ENCODE measurements at places on chromosomes 2 and 18. TPM values are rescaled to one million over a fixed set of nuclear protein-coding genes. Genes with fewer than 3 reads are reported as not detected.

- H3K36me3 ChIP-seq, result no peaks in the 10 kb centered on the region
- H3K4me3 ChIP-seq, result no peak overlapping the region
Measured at GRCh38 chr18:35507623-35508022, 9.9 kb upstream of the INO80C start.

GRCh38 chr2:203578759-203579643 is 43.9 kb upstream of the RAPH1 start:
- no peak overlapping the region for H3K4me3 ChIP-seq
- H3K36me3 ChIP-seq, result no peaks in the 10 kb centered on the region
- no peak for DNase-seq
- H3K27ac ChIP-seq, result peak overlapping the region; percentile 82

DNA sequence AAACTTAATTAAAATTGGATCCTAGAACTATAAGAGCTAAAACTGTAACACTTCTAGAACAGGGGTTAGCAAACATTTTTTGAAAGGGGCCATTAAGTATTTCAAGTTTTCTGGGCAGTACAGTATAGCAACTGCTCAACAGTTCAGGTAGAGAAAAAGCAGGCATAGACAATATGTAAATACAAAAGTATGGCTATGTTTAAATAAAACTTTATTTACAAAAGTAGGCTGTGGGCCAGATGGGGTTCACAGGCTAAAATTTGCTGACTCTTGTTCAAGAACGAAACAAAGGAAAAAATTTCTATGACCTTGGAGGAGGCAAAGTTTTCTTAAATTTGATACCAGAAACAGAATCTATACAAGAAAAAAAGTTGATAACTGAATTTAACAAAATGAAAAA is 114.5 kb downstream of the MEMO1 start:
- no peaks in the 10 kb centered on the region for H3K4me1 ChIP-seq
- no peak overlapping the region for H3K27ac ChIP-seq
- no peaks in the 10 kb centered on the region for H3K27me3 ChIP-seq
- H3K4me3 ChIP-seq, result no peak overlapping the region
- no peaks in the 10 kb centered on the region for H3K36me3 ChIP-seq

The MYO7B gene
- total RNA-seq, result not detected

- H3K4me3 ChIP-seq, result no peak overlapping the region
- DNase-seq, result no peak
- H3K27ac ChIP-seq, result no peak overlapping the region
- peaks cover 84% of the 10 kb centered on the region for H3K36me3 ChIP-seq
Measured at GRCh38 chr18:54284981-54285785, 15.9 kb downstream of the POLI start.

The IL18RAP gene
- total RNA-seq, result not detected

The SPDYA gene
- total RNA-seq, result 1.4 TPM

DNA sequence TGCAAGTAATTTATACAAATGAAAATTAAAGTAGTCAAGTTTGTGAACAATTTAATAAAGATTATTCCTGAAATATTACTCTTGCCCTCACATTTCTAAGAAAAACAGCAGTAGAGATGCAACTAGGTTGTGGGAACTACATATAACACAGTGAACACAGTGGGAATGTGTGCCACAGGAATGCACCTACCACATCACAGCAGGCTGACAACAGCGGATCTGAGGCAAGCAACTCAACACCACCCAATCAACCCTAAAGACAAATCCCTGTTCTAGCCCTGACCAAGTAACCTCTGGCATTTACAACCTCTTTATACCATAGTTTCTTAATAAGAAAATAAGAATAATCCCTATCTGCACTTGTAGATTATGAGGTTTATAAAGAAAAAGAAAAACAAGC is 23.4 kb downstream of the MBOAT2 start:
- no peaks in the 10 kb centered on the region for H3K27me3 ChIP-seq
- H3K4me3 ChIP-seq, result no peak overlapping the region
- no peak overlapping the region for H3K27ac ChIP-seq
- DNase-seq, result no peak
- H3K36me3 ChIP-seq, result no peaks in the 10 kb centered on the region

The RTP5 gene
- 0.12 TPM for total RNA-seq

DNA sequence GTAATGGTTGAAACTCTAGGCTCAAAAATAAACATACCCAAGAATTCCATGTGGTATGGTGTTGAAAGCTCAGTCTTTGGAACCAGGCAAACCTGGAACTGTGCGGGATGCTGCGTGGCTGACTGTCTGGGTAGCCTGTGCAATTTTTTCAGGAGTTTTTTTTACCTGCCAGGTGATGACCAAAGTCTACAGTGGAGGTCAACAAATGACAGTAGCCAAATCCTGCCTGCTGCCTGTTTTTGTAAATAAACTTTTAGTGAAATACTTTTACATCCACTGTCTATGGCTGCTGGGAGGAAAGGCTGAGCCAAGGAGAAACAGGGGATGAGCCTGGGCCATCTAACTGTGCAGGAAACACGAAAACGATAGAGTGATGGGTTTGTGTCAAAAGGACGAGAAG is 240.6 kb downstream of the PIEZO2 start:
- no peaks in the 10 kb centered on the region for H3K4me1 ChIP-seq
- no peak for DNase-seq
- no peaks in the 10 kb centered on the region for H3K36me3 ChIP-seq
- H3K27me3 ChIP-seq, result no peaks in the 10 kb centered on the region
- H3K4me3 ChIP-seq, result no peak overlapping the region

The DSC2 gene
- total RNA-seq, result 393 TPM

The MAPK4 gene
- 1.0 TPM for total RNA-seq

GRCh38 chr2:210617318-210617717 is 60.9 kb downstream of the CPS1 start:
- H3K27me3 ChIP-seq, result no peaks in the 10 kb centered on the region
- H3K4me3 ChIP-seq, result no peak overlapping the region
- H3K36me3 ChIP-seq, result no peaks in the 10 kb centered on the region
- no peak for DNase-seq
- H3K27ac ChIP-seq, result no peak overlapping the region

The CNOT9 gene
- 42.5 TPM for total RNA-seq

DNA sequence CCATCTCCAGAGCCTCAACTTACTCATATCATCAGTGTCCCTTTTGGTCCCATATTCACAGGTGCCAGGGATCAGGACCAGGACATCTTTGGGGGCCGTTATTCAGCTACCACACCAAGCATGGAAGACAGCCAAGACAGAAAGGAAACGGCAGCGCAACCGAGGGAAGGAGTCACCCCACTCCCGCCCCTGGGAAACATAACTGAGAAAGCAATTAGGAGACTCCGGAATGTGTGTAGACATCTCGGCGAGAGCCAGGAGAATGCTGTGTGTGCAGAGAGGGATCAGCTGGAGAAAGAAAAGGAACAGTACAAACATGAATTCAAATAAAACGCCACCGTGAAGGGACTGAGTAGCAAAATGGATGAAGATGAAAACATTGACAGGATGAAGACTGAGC is 13.4 kb upstream of the BOK start:
- no peaks in the 10 kb centered on the region for H3K36me3 ChIP-seq
- H3K27me3 ChIP-seq, result peaks cover 73% of the 10 kb centered on the region
- H3K4me1 ChIP-seq, result peaks cover 45% of the 10 kb centered on the region
- peak overlapping the region; percentile 17 for H3K27ac ChIP-seq
- DNase-seq, result no peak
- no peak overlapping the region for H3K4me3 ChIP-seq

The PIEZO2 gene
- 2.1 TPM for total RNA-seq

DNA sequence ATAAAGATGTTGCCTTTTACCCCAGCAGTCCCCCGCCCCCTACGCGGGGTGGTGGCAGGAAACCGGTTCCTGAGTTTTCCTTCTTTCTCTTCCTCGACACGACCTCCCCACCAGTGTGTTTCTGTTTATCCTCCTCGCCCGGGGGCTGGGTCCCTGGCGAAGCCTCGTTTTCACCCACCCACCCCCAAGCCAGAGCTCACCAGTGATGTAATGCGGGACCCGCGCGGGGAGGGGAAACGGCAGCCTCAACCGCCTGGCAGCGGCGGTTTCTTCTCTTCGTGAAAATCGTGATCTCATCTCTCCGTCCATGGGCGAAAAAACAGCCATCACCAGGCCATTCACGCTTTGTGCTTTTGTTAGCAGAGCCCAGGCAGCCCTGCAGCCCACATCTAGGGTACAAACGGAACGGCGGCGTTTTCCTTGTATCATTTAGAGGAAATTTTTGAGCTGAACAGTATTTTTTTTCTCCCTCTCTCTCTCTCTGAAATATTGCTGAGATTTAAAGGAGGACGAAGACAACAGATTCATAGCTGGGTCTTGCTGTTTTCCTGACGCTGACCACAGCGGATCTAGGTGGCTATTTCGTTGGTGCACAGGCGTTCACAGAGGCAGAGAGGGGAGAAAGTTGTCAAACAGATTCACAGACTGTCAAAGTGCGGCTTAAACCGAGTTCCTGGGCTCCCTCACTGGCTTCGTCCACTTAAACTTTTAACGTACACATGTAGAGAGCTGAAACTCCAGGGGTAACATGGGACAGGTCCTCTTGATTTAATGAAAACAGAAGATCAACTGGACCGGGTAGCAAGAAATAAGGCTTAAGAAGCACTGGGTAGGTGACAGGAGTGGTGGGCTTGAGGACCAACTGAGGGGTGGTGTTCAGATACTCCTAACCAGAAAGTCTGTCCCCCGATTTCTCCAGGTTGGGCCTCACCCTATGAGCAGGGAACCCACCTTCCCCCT is 21.9 kb upstream of the PAX3 start:
- no peak for DNase-seq
- H3K27me3 ChIP-seq, result peaks cover 5% of the 10 kb centered on the region
- H3K4me1 ChIP-seq, result peaks cover 13% of the 10 kb centered on the region
- H3K4me3 ChIP-seq, result peak overlapping the region; percentile 55
- H3K36me3 ChIP-seq, result no peaks in the 10 kb centered on the region

GRCh38 chr2:174106736-174107135 is 141.6 kb upstream of the SP3 start:
- no peaks in the 10 kb centered on the region for H3K4me1 ChIP-seq
- H3K27ac ChIP-seq, result no peak overlapping the region

DNA sequence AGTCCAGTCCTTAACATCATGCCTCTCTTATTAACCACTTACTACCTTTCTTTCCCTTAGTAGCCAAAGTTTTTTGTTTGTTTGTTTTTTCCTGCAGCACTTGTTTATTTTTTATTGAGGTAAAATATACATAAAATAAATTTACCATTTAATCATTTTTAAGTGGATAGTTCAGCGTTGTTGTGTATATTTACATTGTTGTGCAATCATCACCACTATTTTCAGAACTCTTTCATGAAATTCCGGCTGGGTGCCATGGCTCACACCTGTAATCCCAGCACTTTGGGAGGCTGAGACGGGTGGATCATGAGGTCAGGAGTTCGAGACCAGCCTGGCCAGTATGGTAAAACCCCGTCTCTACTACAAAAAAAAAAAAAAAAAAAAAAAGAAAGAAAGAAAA is 38.1 kb upstream of the LHCGR start:
- no peak for DNase-seq
- H3K27ac ChIP-seq, result no peak overlapping the region
- H3K4me1 ChIP-seq, result no peaks in the 10 kb centered on the region
- no peaks in the 10 kb centered on the region for H3K27me3 ChIP-seq

The SLC9A4 gene
- 0.76 TPM for total RNA-seq

The POTEI gene
- not detected for total RNA-seq

GRCh38 chr2:239993291-239993690 is 31.9 kb downstream of the NDUFA10 start:
- no peaks in the 10 kb centered on the region for H3K27me3 ChIP-seq
- H3K4me3 ChIP-seq, result no peak overlapping the region
- DNase-seq, result no peak
- no peak overlapping the region for H3K27ac ChIP-seq

GRCh38 chr2:196220671-196221070 is 49.3 kb upstream of the STK17B start:
- no peak for DNase-seq
- no peaks in the 10 kb centered on the region for H3K36me3 ChIP-seq
- no peak overlapping the region for H3K4me3 ChIP-seq

- H3K27ac ChIP-seq, result no peak overlapping the region
- H3K4me1 ChIP-seq, result no peaks in the 10 kb centered on the region
- no peaks in the 10 kb centered on the region for H3K27me3 ChIP-seq
- DNase-seq, result no peak
- H3K36me3 ChIP-seq, result no peaks in the 10 kb centered on the region
Measured at GRCh38 chr2:10768063-10768507, 44.5 kb downstream of the PDIA6 start.

DNA sequence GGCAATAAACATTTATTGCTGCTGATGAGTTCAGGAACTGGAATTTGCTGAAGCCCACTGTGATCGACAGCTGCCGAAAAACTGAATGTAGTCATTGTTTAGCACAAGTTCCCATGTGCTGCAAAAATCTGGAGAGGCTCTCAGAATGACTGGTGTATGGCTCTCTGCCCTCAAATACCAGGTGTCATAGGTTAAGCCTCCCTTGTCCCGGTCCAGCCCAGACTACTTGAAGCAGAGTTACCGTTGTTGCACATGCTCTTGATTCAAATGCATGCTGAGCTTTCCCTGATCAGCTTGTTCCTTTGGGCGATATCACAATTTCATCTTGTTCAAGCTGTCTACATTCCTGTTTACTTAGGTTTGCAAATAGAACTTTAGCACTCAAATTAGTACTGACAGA is 625.2 kb downstream of the CPS1 start:
- H3K4me1 ChIP-seq, result no peaks in the 10 kb centered on the region
- DNase-seq, result no peak
- no peaks in the 10 kb centered on the region for H3K36me3 ChIP-seq
- no peak overlapping the region for H3K4me3 ChIP-seq
- H3K27ac ChIP-seq, result no peak overlapping the region

The C1QL2 gene
- not detected for total RNA-seq

GRCh38 chr18:76928179-76928868 is 106.0 kb downstream of the ZNF236 start:
- no peak overlapping the region for H3K4me3 ChIP-seq
- H3K27ac ChIP-seq, result no peak overlapping the region
- no peak for DNase-seq
- H3K27me3 ChIP-seq, result no peaks in the 10 kb centered on the region
- no peaks in the 10 kb centered on the region for H3K4me1 ChIP-seq

The RGPD4 gene
- total RNA-seq, result not detected

GRCh38 chr2:140658760-140659692 is 1471.8 kb downstream of the LRP1B start:
- no peak overlapping the region for H3K4me3 ChIP-seq
- no peak for DNase-seq
- no peak overlapping the region for H3K27ac ChIP-seq

GRCh38 chr18:54444319-54444914 is 86.7 kb downstream of the C18orf54 start:
- no peak for DNase-seq
- peaks cover 10% of the 10 kb centered on the region for H3K27me3 ChIP-seq
- H3K27ac ChIP-seq, result no peak overlapping the region
- H3K4me3 ChIP-seq, result no peak overlapping the region
- H3K4me1 ChIP-seq, result no peaks in the 10 kb centered on the region

The DSG2 gene
- 9.6 TPM for total RNA-seq

DNA sequence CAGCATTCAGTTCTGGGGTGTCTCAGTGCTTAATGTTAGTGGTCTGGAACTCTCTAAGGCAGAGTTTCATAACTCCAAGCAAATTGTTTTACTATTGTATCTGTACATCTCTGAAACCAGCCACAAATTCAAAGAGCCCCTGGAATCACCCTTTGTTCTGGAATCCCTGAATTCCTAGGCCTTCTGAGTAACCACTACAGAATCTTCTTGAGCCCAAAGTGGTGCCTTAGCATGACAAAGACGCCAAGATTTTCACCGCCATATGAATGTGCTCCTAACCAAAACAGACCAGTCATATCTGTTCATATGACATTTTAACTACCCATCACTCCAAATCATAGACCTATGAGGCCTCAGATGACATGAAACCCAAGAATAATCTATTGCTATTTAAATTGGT is 668.1 kb downstream of the EPHA4 start:
- H3K27me3 ChIP-seq, result no peaks in the 10 kb centered on the region
- no peaks in the 10 kb centered on the region for H3K4me1 ChIP-seq
- no peak overlapping the region for H3K27ac ChIP-seq

- H3K4me3 ChIP-seq, result no peak overlapping the region
- H3K27ac ChIP-seq, result no peak overlapping the region
- H3K36me3 ChIP-seq, result no peaks in the 10 kb centered on the region
- no peak for DNase-seq
- H3K4me1 ChIP-seq, result no peaks in the 10 kb centered on the region
Measured at GRCh38 chr2:136920652-136921333, 155.4 kb downstream of the THSD7B start.

Measured in esophagus squamous epithelium (tissue), 5 donors.